ENCODE measurements at places on chromosomes 11 and 22.

GRCh38 chr11:27398400-27398770 is 35.4 kb upstream of the CCDC34 start:
- DNase-seq, result no peak

- DNase-seq, result no peak
These were observed 385.6 kb downstream of the ETS1 start for GRCh38 chr11:128201801-128202200.

DNA sequence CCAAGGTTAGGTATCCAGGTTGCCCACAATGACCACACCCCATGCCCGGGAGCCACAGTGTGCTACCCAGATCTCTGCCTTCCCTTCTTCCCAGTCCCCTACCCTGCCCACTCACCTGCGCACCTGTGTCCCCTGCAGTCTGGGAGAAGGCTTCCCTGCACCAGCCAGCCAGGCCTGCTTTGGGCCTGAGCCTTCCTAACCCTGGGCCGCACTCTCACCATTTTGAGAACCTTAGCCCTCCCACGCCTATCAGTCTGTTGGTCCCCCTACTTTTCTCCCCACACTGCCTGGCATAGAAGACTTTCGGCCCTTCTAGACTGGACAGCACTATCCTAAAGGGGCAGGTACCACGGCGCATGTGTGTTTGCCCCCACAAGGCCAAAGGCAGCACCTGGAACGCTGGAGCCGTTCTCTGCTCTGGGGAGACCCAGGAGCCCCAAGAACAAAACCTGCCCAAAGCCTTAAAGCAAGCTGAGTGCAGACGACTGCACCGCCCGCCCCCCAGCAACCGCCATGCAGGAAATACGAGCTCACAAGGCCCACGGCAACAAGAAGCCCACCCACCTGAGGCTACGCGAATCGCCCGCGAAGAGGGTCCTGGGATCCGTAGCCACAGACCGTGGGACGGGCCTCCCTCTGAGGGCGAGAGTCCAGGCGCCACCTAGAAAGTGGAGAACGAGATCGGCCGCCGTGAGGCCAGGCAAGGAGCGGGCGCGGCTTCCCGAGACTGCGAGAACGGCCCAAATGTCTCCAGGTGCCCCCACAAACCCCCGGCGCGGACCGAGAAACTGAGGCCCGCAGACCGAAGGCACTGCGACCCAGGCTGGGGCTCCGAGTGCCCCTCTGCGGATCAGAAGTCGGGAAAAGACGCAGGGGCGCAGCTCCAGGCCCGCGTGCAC is 546 bp downstream of the GNB1L start:
- no peak for DNase-seq

GRCh38 chr11:94933223-94934130 is 39.9 kb downstream of the CWC15 start:
- DNase-seq, result peak; percentile 99

Data from fibroblast of skin of right quadriceps (primary cell).